ENCODE measurements at places on chromosomes 16 and 17. TPM values are rescaled to one million over a fixed set of nuclear protein-coding genes. Genes with fewer than 3 reads are reported as not detected.

CD300H gene
- 1.2 TPM for polyA plus RNA-seq

SLC6A2 gene
- polyA plus RNA-seq = 0.18 TPM

UBE2G1 gene
- 28.1 TPM for polyA plus RNA-seq

TBX4 gene
- polyA plus RNA-seq = 0.06 TPM

ATP1B2 gene
- polyA plus RNA-seq = 0.51 TPM

KRTAP9-4 gene
- polyA plus RNA-seq = not detected

PRR11 gene
- polyA plus RNA-seq = 1.9 TPM

TPSB2 gene
- polyA plus RNA-seq = 26.3 TPM

SLC12A3 gene
- polyA plus RNA-seq = not detected

KRT222 gene
- 0.98 TPM for polyA plus RNA-seq

CDRT15 gene
- not detected for polyA plus RNA-seq

TEKT1 gene
- not detected for polyA plus RNA-seq

STH gene
- not detected for polyA plus RNA-seq

KRT32 gene
- not detected for polyA plus RNA-seq

WNT3 gene
- polyA plus RNA-seq = 0.71 TPM

SRSF2 gene
- polyA plus RNA-seq = 109 TPM

PRDM7 gene
- polyA plus RNA-seq = not detected

GAS2L2 gene
- polyA plus RNA-seq = 0.22 TPM

CPHXL2 gene
- polyA plus RNA-seq = not detected

GH2 gene
- polyA plus RNA-seq = not detected

NAA60 gene
- polyA plus RNA-seq = 25.0 TPM

SLC5A10 gene
- polyA plus RNA-seq = 0.03 TPM

CRAMP1 gene
- 4.1 TPM for polyA plus RNA-seq

TEX19 gene
- polyA plus RNA-seq = not detected

PPL gene
- polyA plus RNA-seq = 44.6 TPM

RAB37 gene
- polyA plus RNA-seq = 1.7 TPM

KRT9 gene
- polyA plus RNA-seq = not detected

TP53TG3B gene
- polyA plus RNA-seq = 0.10 TPM

PYCARD gene
- 25.8 TPM for polyA plus RNA-seq

RASL10B gene
- 21.1 TPM for polyA plus RNA-seq

MT1G gene
- 2,088 TPM for polyA plus RNA-seq

MYO15A gene
- polyA plus RNA-seq = 0.86 TPM

CBFB gene
- 17.5 TPM for polyA plus RNA-seq

PVALEF gene
- not detected for polyA plus RNA-seq

GPR139 gene
- polyA plus RNA-seq = not detected

TNFRSF13B gene
- 0.15 TPM for polyA plus RNA-seq

KCNH6 gene
- polyA plus RNA-seq = 0.06 TPM

KRTAP4-6 gene
- not detected for polyA plus RNA-seq

PIK3R6 gene
- polyA plus RNA-seq = 0.09 TPM

PIRT gene
- 0.03 TPM for polyA plus RNA-seq

TBC1D3B gene
- polyA plus RNA-seq = 0.82 TPM

CA7 gene
- polyA plus RNA-seq = 0.05 TPM

SYCE1L gene
- 1.2 TPM for polyA plus RNA-seq

TNFRSF17 gene
- 0.20 TPM for polyA plus RNA-seq

NUPR1 gene
- 157 TPM for polyA plus RNA-seq

BIRC5 gene
- polyA plus RNA-seq = 1.2 TPM

MFSD6L gene
- 6.4 TPM for polyA plus RNA-seq

IKZF3 gene
- polyA plus RNA-seq = 0.62 TPM

PRR35 gene
- not detected for polyA plus RNA-seq

AATK gene
- 3.9 TPM for polyA plus RNA-seq

MYH8 gene
- polyA plus RNA-seq = not detected

ADAP2 gene
- 8.6 TPM for polyA plus RNA-seq

SLC4A1 gene
- not detected for polyA plus RNA-seq

ITGA2B gene
- 0.35 TPM for polyA plus RNA-seq

All from adipose tissue (tissue), 3 donors.